Umbilical cord (tissue), 2 donors: ENCODE measurements at places on chromosomes 1 and 21.
A peak's percentile ranks its signal among the peaks of the same experiment; 100 is the strongest.

GRCh38 chr21:46268371-46268770 lies 17.0 kb downstream of the MCM3AP start:
- DNase-seq, result no peak

- peak; percentile 79 for DNase-seq
Observed at GRCh38 chr21:39125752-39126485, 57.3 kb downstream of the PSMG1 start.

GRCh38 chr1:147238053-147238902 lies 4.2 kb upstream of the CHD1L start:
- no peak for DNase-seq

DNA sequence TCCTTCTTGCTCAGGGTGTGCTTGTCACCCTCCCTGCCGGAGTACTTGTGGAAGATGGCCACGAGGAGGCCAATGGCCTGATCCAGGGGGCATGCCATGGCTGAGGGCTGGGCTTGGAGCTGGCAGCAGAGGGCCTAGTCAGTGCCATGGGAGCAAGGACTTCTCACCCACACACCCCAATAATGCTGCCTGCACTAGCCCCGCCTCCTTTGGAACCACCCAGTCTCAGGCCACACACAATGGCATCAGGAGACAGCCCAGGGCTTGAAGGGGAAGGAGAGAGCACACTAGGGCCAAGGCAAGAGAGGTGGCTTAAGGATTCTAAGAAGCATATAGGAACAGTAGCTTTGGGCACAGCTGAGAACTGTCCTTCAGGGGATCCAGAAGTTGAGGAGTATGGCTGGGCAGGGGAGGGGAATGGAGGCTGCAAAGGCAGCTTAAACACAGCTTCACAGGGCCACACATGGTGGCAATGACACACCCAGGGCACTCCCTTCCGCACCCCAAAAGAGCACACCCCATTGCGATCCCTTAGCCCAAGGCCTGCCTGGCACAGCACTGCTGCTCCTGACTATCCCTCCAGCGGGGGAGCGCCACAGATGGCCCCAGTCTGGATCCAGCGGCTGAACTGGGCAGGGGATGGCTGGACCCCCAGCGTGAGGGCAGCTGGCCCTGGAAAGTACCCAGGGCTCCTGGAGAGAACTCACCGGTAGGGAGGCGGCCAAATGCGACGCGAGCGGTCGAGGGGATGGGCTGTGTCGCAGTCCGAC lies at the start of gene S100A6:
TSS of gene S100A6 (minus strand) at position 750 of the 770 bp plus-strand sequence. CDS start at position 98, 652 bp downstream.
- DNase-seq, result no peak

- DNase-seq, result no peak
Observed at GRCh38 chr21:33546086-33546485, 3.2 kb downstream of the SON start.

GRCh38 chr1:119827010-119827409 lies 15.8 kb upstream of the REG4 start:
- no peak for DNase-seq

GRCh38 chr1:96997717-96998116 lies 276.1 kb downstream of the PTBP2 start:
- peak; percentile 32 for DNase-seq

DNA sequence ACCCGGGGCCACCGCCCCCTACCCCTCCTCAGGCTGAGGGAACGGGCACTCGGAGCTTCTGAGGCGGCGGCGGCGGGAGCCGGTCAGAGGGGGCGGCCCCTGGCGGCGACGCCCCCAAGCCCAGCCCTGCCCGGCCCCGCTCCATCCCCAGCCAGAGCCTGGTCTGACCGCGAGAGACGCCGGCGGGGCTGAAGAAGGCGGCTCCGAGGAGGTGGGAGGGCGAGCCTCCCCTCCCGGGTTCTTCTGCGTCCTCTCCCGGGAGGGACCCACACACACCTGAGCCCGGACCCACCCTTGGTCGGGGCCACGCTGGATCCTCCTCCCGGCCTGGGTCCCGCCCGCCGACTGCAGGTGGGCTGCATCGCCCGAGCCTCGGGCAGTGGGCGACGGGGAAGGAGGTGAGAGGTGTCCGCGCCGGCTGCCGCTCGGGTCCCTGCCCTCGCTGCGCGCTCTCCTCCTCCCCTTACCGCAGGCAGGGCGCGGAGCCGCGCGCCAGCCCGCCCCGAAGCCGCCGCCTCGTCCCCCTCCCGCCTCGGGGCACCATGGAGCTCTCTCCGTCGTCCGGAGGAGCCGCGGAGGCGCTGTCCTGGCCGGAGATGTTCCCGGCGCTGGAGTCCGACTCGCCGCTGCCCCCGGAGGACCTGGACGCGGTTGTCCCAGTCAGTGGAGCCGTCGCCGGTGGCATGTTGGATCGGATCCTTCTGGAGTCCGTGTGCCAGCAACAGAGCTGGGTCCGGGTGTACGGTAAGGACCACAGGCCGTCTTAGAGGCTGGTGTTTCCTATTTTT lies at the start of gene RASAL2:
TSS of gene RASAL2 (plus strand) at position 154 of the 788 bp plus-strand sequence. CDS start at position 543, 389 bp downstream.
- DNase-seq, result peak; percentile 74

DNA sequence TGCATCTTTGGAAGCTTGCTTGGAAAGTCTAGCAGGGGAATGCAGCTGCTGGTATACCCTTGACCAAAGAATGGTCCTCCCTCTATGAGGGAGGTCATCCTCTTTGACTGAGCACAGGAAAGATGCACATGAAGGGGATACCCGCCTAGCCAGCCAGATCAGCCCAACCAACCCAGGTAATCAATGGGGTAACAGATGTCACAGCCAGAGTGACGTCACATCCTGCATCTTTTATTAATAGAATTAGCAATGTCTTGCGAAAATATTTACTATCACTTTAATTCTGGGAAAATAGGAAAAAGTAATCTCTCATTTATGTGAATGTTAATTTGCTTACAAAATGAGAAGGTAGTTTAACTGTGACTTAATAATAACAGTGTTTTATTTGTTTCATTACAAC lies 25.6 kb upstream of the PTBP2 start:
- DNase-seq, result no peak

- no peak for DNase-seq
Observed at GRCh38 chr1:229272164-229273158, 1.6 kb downstream of the RAB4A start.

GRCh38 chr1:20936621-20937020 lies 149.5 kb upstream of the HP1BP3 start:
- no peak for DNase-seq

DNA sequence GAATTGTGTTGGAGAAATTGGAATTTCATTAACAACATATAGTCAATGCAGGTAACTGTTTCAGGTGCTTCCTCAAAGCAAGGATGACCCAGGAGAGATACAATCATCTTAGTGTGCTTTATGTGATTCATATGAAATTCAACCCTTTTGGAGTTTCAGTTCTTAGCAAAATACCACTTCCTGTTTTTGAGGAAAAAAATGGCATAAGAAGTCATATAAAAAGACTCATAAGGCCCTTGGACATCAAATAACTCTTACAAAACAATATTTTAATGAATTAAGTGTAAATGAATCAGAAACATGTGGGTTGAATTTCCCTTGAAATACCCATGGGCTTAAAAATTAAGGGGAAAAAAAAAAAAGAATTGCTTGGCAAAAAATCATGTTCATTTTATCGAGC lies 926.6 kb downstream of the LTN1 start:
- DNase-seq, result no peak

GRCh38 chr1:157773493-157774350 lies 3.2 kb downstream of the FCRL2 start:
- DNase-seq, result no peak
